RPMI8226 (cell line): ENCODE measurements at places on chromosomes 5 and 9.

DNA sequence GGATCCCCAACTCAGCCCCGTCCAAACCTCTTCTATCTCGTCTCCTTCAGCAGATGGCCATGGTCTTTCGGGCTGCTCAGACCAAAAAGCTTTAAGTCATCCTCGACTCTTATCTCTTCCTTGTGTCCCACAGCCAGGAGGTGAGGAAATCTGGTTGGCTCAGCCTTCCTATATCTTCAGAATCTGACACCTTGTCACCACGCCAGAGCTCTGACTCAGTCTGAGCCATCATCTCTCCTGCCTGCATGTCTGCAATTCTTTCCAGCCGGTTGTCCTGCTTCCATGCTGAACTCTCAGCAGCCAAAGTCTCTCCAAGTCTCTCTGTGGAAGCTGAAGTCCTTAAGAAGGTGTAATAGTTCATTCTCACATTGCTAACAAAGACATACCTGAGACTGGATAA lies 419.3 kb upstream of the ADAMTS16 start:
- DNase-seq, result no peak

DNA sequence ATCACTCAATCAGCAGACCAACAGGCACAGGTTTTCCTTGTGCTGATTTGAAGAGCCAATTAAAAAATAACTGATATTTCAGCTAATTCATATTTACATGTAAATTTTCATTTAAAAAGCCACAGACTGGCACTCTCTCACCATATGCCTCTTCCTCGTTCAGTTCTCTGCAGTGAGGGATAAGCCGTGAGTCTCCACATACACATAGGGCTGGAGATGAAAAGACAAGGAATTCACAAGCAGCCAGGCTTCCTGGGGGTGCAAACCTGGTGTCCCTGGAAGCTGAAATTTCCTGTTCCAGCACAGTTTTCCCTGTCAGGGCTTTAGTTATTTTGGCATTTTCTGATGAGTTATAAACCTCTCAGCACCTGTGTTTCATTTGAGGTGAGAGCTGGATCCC lies 323.9 kb upstream of the PANK3 start:
- DNase-seq, result no peak

DNA sequence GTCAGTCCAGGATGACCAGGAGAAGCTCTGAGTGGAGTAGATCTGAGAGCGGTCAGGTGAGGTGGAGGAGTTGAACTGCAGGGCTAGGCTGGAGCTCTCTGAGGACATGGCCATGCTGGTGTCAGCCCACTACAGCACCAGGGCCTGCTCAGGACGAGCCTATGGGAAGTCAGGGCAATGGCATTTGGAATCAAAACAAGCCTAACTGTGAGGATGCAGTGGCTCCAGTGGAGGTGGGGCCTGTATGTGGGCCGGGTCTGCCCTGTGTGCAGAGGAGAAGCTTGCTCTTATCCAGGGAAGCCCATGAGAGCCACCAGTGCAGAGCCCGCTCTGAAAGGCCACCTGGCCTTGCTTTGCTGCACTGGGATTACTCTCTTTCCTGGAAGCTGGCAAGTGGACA lies 11.1 kb downstream of the CXCL14 start:
- no peak for DNase-seq

- DNase-seq, result no peak
These were observed 63.1 kb downstream of the GRIN3A start for GRCh38 chr9:101675341-101675740.

- no peak for DNase-seq
These were observed 73.0 kb downstream of the UGCG start for GRCh38 chr9:111969622-111970021.

DNA sequence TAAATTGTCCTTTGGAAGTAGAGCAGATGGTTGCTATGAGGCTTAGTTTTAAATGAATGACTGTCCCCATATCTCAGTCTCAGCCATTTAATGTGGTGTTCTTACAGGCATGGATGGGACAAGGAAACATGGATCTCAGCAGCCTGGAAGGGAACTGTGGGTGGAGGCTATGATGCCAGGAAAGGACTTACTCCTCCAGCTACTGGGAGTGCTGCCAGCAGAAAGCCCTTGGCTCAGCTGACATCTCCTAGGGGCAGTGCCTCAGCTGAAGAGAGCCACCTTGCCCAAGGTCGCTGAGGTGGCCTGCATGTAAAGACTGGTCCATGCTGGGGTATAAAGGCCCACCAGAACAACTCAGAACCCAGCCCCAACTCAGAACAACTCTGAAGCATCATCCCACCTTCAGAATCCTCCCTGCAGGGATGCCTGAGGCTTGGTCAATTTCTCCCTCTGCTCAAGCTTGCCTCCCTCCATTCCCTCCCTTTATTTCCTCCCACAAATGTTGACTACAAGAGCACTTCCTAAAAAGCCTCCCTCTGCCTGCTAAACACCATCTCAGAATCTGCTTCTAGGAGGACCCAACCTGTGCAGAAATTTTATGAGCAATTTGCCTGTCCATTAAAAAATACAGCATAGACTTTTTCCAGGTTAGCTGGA lies 1.8 kb upstream of the PDE8B start:
- DNase-seq, result no peak

- no peak for DNase-seq
These were observed 97.8 kb downstream of the ADAMTS12 start for GRCh38 chr5:33793836-33794549.

DNA sequence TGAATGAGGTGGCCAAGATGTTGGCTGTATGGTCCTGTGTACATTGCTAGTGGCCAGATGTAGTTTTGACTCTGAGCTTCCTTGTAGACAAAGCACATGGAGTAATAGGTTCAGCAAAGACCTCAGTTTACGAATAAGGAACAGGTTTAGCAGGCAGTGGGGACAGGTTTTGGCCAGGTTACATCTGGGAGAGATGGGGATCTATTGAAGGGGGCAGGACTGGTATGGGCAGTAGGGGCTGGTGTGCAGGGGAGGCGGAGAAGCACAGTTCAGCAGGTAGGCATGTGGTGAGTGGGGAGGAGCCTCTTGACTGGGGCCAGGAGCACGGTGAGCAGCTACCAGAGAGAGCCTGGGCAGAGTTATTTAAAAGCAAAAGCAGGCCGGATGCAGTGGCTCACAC lies 67.3 kb downstream of the PDZD2 start:
- DNase-seq, result no peak

- DNase-seq, result no peak
These were observed 195.2 kb upstream of the PTGER4 start for GRCh38 chr5:40484495-40484894.

- DNase-seq, result no peak
These were observed 1.4 kb downstream of the PAX5 start for GRCh38 chr9:37032713-37033112.

GRCh38 chr9:35515766-35516165 lies 25.9 kb downstream of the RUSC2 start:
- DNase-seq, result no peak

DNA sequence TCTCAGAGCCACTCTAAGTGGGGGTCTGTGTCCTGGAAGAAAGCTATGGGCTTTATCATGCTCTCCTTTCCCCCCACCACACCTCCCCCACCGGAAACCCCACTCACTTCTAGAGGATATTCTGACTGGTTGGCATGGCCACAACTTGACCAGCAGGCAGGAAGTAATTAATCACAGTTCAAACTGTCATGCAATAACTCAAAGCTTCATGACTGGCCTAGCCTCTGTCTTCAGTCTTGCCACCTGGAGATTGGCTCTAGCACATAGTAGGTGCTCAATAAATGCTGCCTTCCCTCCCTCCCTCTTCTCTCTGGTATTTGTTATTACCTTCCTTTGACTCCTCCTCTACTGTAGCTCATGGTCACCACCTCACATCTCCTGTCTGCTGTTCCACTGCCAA lies 124.7 kb downstream of the GABBR2 start:
- no peak for DNase-seq

GRCh38 chr5:36161361-36161760 lies 9.4 kb downstream of the SKP2 start:
- no peak for DNase-seq

DNA sequence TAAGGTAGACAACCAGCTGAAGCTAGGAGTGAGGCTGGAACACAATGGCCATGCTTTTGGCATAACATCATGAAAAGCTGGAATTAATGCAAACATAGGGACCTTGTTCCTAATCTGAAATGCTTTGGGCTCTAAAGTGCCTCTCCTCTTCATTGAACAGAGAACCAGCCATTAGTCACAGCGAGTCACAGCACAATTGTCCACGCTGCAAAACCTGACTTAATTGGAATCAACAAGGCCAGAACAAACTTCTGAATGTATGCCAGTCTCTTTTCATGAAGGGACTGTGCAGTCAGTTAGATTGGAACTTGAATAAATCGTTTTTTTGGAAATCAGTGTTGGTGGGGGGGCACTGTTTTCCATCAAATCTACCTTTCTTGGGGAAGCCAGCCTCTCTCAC lies 96.5 kb downstream of the JAKMIP2 start:
- DNase-seq, result no peak

DNA sequence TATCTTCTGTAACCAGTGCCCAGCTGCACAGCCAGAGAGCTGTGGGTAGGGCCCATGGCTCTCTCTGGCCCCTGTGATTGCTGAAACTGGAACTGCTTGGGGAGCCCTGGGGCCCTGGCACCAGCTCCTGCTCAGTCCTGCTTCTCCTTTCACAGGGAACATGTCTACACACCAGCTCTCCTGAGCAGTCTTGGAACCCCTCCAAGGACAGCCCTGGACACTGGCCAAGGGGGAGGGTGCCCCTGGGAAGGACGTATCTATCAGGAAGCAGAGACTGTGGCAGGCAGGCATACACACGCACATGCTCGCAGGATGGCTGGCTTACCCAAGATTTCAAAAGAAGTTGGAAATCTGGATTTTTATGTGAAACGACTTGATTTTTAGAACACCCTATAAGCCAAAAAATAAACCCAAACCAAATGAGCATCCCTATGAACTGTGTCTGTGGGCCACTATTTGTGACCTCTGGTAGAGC lies 8.8 kb upstream of the TRAF1 start:
- DNase-seq, result peak; percentile 99

DNA sequence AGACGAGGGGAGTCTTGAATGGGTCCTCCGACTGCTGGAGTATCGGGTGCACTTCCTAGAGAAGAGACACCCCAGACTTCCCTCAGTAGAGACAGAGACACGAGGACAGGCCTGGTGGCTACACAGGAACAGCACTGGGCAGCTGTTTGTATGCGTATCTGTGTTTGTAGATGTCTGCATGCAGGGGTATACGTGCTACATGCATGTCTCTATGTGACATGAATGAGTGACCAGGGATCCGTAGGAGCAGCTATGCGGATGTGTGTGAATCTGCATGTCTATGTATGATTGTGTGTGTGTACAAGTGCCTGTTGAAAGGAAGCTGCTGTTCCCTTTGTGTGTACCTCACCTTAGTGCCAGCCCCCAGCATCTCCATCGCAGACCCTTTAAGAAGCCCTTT lies 31.2 kb downstream of the CNTFR start:
- DNase-seq, result no peak

DNA sequence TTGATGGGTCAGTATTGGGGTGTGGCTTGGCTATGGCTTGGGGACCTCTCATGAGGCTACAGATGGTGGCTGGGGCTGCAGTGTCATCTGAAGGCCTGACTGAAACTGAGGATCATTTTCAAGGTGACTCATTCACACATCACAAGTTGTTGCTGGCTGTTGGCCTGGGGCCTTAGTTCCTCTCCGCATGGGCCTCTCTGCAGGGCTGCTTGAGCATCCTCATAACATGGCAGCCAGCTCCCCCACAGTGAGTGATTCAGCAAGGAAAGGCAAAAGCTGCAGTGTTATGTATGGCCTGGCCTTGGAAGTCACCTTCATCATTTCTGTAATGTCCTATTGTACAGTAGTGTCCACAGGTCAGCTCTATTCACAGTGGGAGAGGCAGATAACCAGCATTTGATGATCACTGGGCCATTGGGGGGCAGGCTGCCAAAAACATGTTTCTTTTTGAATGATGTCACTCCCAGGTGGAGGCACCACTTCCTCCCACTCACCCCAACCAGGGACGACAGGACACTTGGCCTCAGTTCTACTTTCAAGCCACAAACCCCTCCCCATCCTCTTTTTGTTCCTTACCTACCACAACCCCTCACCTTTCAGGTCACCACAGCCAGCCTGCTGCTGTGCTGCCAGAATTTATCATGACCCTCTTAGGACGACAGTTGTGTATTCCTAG lies 14.4 kb downstream of the FGD3 start:
- peak; percentile 86 for DNase-seq

DNA sequence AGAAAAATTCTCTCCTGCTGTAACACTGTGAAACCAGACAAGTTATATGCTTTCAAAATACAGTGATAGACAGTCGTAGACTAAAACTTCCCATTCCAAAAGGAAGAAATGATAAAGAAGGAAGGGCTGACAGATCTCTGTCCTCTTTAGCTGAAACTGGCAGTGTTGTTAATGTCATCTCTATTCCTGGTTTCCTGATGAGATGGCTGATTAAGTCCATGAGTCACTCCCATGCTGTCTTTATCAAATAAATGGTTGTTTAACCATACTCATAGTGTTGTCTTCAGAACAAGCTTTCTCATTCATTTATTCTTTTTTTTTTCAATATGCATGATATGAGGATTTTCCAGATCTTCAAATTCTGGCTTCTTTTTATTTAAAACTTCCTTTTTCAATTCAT lies 952.2 kb upstream of the WWC1 start:
- no peak for DNase-seq

GRCh38 chr5:429453-430188 lies 13.4 kb upstream of the EXOC3 start:
- DNase-seq, result no peak

DNA sequence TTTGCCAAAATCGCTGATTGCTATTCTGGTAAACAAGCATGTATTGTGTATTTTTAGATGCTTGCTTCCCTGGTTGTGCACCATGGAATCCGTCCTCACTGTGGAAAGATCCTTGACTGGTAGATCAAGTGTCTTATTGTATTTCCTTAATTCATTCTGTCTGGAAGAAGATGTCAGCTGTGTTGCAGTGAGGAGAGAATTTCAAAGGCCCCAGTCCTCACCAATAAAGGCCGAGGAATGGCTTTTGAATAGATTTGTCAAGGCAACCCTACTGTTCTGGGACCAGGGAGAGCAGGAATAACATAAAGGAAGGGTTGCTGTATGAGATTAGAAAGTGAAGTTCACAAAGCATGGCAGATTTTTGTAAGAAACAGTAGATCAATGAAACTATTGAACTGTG lies 36.2 kb upstream of the POU5F2 start:
- no peak for DNase-seq

GRCh38 chr5:14138608-14139540 lies 4.3 kb upstream of the TRIO start:
- no peak for DNase-seq

GRCh38 chr9:81526587-81526986 lies 162.8 kb downstream of the TLE1 start:
- no peak for DNase-seq

DNA sequence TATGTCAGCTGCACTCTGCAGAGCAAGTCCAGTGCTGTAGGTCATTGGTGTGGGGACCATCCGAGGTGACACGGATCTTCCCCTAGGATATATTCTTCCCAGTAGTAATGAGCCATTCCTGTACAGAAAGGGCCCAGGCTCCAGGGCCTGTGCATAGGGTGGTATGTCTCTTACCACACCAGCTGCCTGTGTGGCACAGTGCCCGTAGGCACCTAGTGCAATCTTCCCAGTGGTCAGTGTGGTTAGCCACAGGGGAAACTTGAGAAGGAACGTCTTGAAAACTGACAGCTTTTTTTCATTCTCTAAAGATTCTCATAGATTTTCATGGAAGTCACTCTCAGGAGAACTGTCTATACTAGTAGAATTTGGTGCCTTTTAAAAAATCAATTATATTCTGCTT lies 39.8 kb downstream of the CYSTM1 start:
- peak; percentile 81 for DNase-seq

GRCh38 chr9:105694848-105695581 lies 674 bp downstream of the TMEM38B start:
- DNase-seq, result peak; percentile 62
